CMK (cell line): ENCODE measurements at places on chromosomes 16 and 17.

- no peak for DNase-seq
Measured at GRCh38 chr17:61507383-61508066, 55.3 kb downstream of the TBX4 start.

DNA sequence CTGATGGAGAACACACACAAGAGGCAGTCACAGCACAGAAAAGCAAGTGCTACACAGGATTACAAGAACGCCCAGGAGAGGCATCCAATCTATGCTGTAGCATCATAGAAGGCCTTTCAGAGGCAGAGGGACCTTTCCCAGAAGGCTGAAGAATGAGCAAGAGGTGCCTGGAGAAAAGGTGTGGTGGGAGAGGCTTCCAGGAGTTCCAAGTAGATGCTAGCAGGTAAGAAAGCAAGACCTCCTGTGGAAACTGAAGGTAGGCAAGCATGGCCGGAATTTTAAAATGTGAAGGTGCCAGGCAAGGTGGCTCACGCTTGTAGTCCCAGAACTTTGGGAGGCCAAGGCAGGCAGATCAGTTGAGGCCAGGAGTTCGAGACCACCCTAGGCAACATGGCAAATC is 2.1 kb downstream of the ARHGAP17 start:
- no peak for DNase-seq

- no peak for DNase-seq
Measured at GRCh38 chr16:84548971-84549844, 44.7 kb upstream of the MEAK7 start.

DNA sequence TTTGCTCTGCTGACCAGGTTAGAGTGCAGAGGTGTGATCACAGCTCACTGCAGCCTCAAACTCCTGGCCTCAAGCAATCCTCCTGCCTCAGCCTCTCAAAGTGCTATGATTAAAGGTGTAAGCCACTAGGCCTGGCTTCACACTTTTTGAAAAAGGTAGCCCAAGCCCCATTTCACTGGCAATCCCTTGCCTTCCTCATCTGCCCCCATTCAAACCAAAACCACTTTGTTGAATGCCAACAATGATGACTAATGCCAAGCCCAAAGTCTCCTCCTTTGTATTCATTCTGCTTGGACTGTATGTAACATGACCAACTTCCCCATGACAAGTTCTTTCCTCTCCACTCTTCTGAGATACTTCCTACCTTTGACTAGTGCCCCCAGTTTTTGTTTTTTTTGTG is 33.1 kb downstream of the N4BP1 start:
- DNase-seq = no peak

DNA sequence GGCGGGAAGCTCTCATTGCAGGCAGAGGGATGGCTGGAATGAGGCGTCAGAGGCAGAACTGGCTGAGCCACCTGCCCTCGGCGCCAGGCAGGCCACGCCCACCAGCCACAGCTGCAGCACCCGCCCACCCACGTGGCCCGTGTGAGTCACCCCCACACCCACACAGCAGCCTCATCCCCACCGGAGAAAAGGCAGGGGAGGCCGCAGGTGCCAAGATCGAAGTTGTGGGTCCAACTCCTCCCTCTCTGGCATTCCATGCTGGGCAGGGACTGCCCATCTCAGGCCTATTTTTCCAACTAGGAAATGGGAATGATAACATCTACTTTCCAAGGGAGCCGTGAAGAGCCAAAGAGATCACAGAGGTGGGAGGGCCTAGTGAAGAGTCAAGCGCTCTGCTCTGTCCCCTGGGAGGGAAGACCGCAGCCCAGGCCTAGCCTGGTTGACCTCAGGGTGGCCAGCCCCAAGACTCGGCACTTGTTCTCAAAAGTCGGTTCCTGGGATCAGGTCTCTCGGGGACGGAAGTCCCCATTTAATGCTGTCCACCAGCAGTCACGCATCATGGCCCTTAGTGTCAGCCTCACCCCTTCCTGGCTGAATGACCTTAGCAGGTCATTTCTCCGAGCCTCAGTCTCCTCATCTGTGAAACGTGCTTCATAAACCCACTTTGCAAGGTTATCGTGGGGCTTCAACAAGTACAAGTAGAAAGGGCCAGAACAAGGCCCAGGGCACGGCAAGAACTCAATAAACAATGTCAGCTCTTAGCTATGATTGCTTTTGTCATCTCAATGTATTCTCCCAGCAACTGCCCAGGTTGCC is at the start of gene TRPV3:
Gene TRPV3, minus strand, starts transcription at position 45 of the 816 bp plus-strand sequence. CDS start 2,962 bp downstream, outside the sequence.
- DNase-seq = no peak

DNA sequence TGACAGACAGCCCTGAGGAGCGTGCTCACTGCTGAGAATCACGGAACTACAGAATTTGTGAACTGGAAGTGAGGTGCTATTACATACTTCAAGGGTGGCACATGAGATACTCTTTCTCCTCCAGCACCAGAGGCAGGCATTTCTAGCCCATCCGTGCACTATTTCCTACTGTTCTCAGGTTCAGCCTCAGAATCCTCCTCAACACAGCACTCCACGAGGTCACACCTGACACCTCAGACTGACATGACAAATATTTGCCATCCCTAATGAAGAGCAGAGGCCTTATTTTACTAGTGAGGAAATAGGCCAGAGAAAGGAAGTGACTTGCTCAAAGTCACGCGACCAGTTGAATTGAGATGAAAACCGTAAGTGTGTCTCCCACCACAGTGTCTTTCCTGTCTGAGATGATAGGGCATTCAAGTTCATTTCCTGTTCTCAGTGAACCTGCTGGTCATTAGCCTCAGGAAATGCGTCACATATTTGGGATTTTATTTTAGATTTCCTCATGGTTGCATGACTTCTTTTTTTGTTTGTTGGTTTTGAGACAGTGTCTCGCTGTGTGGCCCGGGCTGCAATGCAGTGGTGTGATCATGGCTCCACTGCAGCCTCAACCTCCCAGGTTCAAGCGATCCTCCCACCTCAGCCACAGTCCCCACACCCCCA is 23.6 kb downstream of the SEZ6 start:
- DNase-seq = no peak

DNA sequence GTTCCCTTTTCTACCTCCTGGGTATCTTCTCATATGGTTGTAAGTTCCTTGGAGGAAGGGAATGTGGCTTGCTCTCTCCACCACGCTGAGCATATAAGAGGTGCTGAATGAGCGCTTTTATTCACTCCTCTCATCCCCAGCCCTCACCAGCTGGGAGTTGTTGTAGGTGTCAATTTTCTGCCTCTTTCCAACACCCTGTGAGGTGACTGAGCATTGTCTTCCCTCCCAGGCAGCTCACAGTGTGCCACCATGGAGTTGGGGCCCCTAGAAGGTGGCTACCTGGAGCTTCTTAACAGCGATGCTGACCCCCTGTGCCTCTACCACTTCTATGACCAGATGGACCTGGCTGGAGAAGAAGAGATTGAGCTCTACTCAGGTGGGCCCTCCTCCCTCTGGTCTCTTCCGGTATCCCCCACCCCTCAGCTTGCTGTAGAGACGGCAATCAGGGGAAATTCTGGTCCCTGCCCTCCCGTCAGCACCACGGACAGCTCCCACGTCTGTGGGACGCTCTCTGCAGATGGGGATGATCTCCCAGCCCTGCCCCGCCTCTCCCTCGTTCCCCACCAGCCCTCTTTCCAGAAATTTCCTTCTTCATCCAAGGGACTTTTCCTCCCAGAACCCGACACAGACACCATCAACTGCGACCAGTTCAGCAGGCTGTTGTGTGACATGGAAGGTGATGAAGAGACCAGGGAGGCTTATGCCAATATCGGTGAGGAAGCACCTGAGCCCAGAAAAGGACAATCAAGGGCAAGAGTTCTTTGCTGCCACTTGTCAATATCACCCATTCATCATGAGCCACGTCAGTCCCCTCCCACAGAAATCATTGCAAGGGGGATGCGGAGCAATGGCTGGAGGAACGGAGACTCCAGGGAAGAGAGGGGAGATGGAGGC is 18.3 kb downstream of the CIITA start:
- DNase-seq = no peak

DNA sequence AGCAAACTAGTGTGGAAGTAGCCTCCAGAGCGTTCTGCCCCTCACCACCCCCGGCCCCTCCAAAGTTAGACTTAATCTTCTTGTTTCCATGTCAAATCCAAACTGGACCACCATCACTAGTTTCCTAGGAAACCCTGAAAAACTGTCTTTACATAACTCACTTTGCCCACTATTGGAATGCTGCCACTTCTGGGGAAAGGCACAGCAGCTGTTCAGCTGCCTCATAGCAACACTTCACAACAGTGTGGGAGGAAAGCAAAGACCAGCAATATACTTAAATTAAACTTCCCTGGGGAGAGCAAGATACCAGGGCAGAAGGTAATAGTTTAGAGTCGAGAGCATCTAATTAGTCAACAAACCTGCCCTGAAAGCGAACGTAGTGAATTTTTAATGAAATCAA is 452.2 kb downstream of the KCNJ2 start:
- no peak for DNase-seq
